ENCODE measurements at places on chromosomes 5 and 9. TPM values are rescaled to one million over a fixed set of nuclear protein-coding genes. Genes with fewer than 3 reads are reported as not detected.

DNA sequence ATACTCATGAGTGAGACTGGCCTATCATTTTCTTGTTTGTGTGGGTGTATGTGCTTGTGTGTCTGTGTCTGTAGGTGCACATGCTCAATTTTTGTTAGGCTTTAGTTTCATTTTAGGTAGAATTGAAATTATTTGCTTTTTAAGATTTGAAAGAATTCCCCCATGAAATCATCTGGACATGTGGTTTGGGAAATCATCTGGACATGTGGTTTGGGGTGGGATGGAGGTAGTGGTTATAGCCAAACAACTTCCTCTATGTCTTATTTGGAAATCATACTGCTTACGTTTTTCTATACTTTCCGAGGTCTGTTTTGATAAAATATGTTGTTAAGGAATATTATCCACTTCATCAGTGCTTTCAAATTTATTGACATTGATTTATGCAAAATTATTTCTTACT, 485.4 kb upstream of the CLINT1 start:
- H3K4me3 ChIP-seq = no peak overlapping the region
- no peak for DNase-seq
- H3K4me1 ChIP-seq = no peaks in the 10 kb centered on the region
- no peak overlapping the region for H3K27ac ChIP-seq
- H3K27me3 ChIP-seq = no peaks in the 10 kb centered on the region
- H3K36me3 ChIP-seq = no peaks in the 10 kb centered on the region

DNA sequence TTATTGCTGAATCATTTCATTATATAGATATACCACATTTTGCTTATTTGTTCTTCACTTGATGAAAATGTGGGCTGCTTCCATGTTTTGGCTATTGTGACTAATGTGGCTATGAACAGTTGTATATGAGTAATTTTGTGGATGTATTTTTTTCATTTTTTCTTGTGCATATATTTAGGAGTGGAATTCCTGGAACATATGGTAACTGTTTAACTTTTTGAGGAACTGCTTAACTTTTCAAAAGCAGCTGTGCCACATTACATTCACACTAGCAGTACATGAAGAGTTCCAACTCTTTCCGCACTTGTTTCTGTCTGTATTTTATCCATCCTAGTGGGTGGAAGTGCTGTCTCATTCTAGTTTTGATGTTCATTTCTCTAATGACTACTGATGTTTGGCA, 67.8 kb downstream of the JAK2 start:
- no peak overlapping the region for H3K4me3 ChIP-seq
- peaks cover 17% of the 10 kb centered on the region for H3K36me3 ChIP-seq
- H3K27me3 ChIP-seq = no peaks in the 10 kb centered on the region
- H3K4me1 ChIP-seq = no peaks in the 10 kb centered on the region
- DNase-seq = no peak

DNA sequence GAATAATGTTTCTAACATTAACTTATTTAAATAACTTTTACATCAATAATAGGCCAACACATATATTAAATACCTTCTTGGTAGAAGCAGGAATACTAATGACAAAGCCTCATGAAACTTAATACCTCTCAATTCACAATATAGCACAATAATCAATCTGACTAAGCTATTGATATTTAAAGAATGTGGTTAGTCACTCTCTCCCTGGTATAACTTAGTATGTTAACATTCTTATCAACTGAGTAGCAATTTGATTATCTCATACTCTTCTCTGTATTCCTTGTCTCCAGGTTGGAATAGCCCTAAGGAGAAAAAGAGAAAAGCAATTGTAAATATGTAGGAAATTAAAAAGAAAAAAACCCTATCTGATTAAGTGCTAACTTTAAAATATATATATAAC, 4.9 kb upstream of the PGGT1B start:
- H3K27me3 ChIP-seq = no peaks in the 10 kb centered on the region

Gene CDH6
- total RNA-seq = not detected

DNA sequence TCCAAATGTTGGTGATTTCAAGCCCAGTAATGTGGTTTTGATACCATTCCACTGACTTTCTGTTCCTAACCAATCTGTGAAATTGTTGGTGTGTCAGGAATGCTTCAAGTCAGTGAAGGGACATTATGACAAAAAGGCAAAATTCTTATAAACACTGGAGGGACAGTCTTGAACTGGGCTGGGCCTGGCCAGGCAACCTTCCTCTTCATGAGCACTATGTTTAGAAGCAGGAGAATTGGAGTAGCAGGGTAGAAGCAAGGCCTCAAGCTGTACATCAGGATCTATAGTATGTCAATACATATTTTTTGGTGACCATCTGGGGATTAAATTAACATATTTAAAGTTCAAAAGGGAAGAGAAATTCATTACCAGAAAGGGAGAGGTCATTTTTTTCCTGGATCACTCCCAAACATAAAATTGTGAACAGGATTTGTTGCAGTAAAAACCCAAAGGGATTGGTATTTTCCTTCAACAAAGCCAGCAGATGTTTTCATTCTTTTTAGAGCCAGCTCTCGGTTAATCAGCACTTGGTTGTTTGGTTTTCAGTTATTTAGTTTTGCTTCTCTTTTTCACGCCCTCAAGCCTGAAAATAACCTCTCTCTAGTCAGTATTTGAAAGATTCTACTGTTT, 77.9 kb upstream of the PIK3R1 start:
- peaks cover 5% of the 10 kb centered on the region for H3K4me1 ChIP-seq
- no peaks in the 10 kb centered on the region for H3K36me3 ChIP-seq
- H3K27ac ChIP-seq = no peak overlapping the region
- H3K4me3 ChIP-seq = no peak overlapping the region
- H3K27me3 ChIP-seq = peaks cover 4% of the 10 kb centered on the region

DNA sequence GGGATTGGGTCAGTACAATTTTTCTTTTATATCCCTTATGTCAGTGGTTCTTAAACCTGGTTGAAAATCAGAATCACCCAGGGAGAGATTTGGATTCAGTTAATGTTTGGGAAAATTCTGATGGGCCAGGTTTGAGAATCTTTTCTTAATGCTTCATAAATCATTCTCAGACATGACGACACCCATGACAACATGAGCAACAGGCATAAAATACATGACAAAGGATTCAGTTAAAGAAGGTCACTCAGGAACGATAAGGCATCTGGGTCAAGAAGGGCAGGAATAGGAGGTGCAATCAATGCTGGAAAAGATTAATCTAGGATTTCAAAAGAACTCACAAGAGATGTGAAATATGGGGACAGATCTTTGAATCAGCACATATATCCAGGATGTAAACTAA, 41.8 kb downstream of the ELOVL7 start:
- H3K27ac ChIP-seq = no peak overlapping the region
- no peak for DNase-seq
- no peaks in the 10 kb centered on the region for H3K36me3 ChIP-seq
- H3K27me3 ChIP-seq = no peaks in the 10 kb centered on the region

- no peak overlapping the region for H3K4me3 ChIP-seq
- H3K36me3 ChIP-seq = no peaks in the 10 kb centered on the region
- H3K4me1 ChIP-seq = peaks cover 3% of the 10 kb centered on the region
- no peak for DNase-seq
These were observed 14.3 kb upstream of the ANXA1 start for GRCh38 chr9:73137286-73137899.

- peaks cover 50% of the 10 kb centered on the region for H3K27me3 ChIP-seq
- H3K4me3 ChIP-seq = no peak overlapping the region
- peaks cover 12% of the 10 kb centered on the region for H3K4me1 ChIP-seq
- DNase-seq = no peak
- no peak overlapping the region for H3K27ac ChIP-seq
- no peaks in the 10 kb centered on the region for H3K36me3 ChIP-seq
These were observed 6.0 kb upstream of the RICTOR start for GRCh38 chr5:39080168-39080567.

GRCh38 chr9:16501141-16501540, 369.3 kb downstream of the BNC2 start:
- no peak overlapping the region for H3K4me3 ChIP-seq
- no peaks in the 10 kb centered on the region for H3K36me3 ChIP-seq
- no peak for DNase-seq

DNA sequence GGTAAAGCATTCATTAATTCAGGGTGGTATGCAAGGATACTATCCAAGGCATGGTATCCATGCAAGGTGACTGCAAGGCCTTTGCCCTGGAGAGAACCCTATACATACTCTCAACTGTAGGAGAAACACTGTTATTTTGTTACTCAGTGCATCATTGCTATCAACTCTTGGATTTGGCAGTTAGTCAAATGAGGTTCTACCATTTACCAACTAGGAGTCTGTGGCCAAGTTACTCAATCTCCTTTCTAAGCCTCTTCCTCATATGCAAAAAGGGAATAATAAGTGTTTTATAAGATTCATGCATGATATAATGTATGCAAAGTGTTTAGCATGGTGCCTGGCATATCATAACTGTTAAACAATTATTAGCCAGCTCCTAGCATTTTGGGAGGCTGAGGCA, 4.0 kb downstream of the PCDHGC3 start:
- no peaks in the 10 kb centered on the region for H3K36me3 ChIP-seq
- H3K4me3 ChIP-seq = no peak overlapping the region
- H3K27ac ChIP-seq = no peak overlapping the region
- peaks cover 54% of the 10 kb centered on the region for H3K27me3 ChIP-seq

- H3K36me3 ChIP-seq = no peaks in the 10 kb centered on the region
- no peaks in the 10 kb centered on the region for H3K27me3 ChIP-seq
- no peaks in the 10 kb centered on the region for H3K4me1 ChIP-seq
- DNase-seq = no peak
These were observed 31.8 kb downstream of the CCNJL start for GRCh38 chr5:160280384-160281095.

Gene ASS1
- not detected for total RNA-seq

DNA sequence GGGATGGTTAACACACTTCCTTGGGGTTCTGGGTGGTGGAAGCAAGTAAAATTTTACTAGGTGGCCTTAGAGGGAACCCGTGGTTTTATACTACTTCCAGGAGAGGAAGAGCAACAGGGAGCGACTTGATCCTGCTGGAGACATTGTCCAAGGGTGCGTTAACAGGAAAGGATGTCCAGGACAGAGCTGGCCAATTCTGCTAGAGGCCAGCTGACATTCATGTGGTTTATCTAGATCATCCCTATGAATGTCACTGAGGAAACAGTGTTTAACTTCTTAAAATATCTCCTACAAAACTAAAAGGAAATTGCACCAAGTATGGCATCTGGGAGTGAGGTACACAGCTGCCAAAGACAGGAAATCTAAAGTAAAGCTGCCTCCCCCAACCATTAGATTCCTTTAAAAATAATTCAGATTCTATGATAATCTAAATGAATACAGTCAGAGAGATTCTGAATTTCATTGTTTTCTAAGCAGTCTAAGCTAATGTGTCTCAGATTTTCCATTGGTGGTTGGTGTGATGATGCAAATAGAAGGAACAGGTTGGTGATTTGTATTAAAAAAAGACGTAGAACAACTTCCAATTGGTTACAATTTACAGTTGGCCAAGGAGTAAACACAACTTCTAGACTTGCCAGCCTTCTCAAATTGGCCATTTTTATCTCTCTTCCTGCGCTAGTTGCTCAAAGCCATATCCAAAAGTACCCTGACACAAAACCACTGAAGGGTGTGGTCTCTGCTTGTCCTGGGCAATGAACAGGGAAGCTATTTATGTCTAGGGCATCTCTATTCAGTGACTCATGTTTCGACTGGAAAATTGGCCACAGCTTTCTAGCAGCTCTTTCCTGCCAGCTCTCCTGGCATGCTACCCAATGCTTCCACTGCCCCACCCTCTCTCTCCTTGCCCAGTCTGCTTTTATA, 574.7 kb upstream of the MEF2C start:
- no peak overlapping the region for H3K4me3 ChIP-seq
- no peaks in the 10 kb centered on the region for H3K27me3 ChIP-seq
- no peaks in the 10 kb centered on the region for H3K36me3 ChIP-seq
- no peaks in the 10 kb centered on the region for H3K4me1 ChIP-seq

GRCh38 chr9:70829591-70830265, 291.7 kb downstream of the TRPM3 start:
- H3K27ac ChIP-seq = no peak overlapping the region
- no peak for DNase-seq
- H3K4me3 ChIP-seq = no peak overlapping the region

DNA sequence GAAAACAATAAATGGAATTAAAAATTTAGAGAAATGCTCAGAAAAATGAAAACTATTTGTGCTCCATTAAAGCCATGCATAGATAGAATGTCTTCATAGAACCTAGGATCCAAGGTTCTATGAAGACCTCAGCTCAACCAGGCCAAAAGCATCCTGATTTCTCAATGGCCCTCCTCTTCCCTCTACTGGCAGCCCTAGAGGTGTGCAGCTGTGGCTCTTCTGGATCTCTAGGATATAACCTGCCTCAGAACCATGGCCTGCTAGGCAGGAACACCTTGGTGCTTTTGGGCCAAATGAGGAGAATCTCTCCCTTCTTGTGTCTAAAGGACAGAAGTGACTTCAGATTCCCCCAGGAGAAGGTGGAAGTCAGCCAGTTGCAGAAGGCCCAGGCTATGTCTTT, 15.1 kb downstream of the IFNA1 start:
- no peak overlapping the region for H3K4me3 ChIP-seq
- no peaks in the 10 kb centered on the region for H3K36me3 ChIP-seq
- no peak for DNase-seq
- peaks cover 3% of the 10 kb centered on the region for H3K27me3 ChIP-seq

- no peaks in the 10 kb centered on the region for H3K27me3 ChIP-seq
- H3K4me1 ChIP-seq = no peaks in the 10 kb centered on the region
- no peak for DNase-seq
- no peaks in the 10 kb centered on the region for H3K36me3 ChIP-seq
- no peak overlapping the region for H3K4me3 ChIP-seq
- H3K27ac ChIP-seq = no peak overlapping the region
These were observed 77.0 kb upstream of the PLPP6 start for GRCh38 chr9:4585135-4585534.

DNA sequence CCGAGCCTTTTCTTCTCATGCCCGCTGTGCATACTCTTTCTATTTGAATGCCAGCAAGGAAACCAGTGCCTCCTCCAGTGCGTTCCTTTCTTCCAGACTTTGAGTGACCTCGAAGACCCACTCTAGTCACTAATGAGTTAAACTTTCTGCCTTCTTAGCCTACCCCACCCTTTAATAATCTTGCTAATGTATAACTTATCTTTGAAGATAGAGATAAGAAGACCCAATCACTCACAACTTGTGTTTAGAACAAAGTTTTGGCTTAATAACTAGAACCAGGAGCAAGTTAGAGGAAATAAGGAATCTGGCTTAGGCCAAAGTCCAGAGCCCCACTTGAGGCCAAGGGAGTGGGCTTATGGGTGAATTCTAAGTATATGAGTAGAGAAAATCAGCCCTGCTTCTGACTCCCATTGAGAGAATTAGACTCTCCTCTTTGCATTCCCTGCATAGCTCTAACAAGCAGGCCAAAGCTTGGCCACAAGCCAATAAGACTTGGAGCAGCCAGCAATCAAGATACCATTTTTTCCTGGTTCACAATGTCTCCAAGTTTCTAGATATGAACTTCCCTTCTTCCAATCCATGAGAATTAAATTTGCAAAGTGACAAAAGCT, 181.5 kb upstream of the PIK3R1 start:
- no peak for DNase-seq
- H3K36me3 ChIP-seq = no peaks in the 10 kb centered on the region
- no peak overlapping the region for H3K4me3 ChIP-seq
- H3K27me3 ChIP-seq = no peaks in the 10 kb centered on the region
- H3K4me1 ChIP-seq = no peaks in the 10 kb centered on the region

DNA sequence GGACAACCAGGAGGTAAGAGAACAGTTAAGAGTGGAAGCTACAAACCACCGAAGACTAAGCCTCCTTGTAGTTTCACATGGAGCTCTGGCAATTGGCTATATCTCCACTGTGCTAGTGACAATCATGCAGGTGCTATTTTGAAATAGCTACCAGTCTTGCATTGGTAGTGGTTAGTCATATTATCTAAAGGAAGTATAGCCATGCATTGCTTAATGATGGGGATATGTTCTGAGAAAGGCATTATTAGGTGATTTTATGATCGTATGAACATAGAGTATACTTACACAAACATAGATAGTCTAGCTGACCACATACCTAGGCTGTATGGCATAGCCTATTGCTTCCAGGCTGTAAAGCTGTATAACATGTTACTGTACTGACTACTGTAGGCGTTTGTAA, 28.4 kb downstream of the HSDL2 start:
- H3K4me1 ChIP-seq = no peaks in the 10 kb centered on the region
- H3K36me3 ChIP-seq = peaks cover 15% of the 10 kb centered on the region
- H3K27ac ChIP-seq = no peak overlapping the region
- H3K27me3 ChIP-seq = no peaks in the 10 kb centered on the region
- no peak overlapping the region for H3K4me3 ChIP-seq

Data from CD4-positive, CD25-positive, alpha-beta regulatory T cell (primary cell).